GM23248 (cell line): ENCODE measurements at places on chromosomes 1 and 21. TPM values are rescaled to one million over a fixed set of nuclear protein-coding genes. Genes with fewer than 3 reads are reported as not detected.

YARS1 gene
- 125 and 135 TPM in 2 replicates for total RNA-seq

MTF2 gene
- 10.9 and 14.1 TPM in 2 replicates for total RNA-seq

DMBX1 gene
- not detected in 2 replicates for total RNA-seq

TCHHL1 gene
- total RNA-seq, result not detected in 2 replicates

GRCh38 chr1:58815686-58816071 lies 31.8 kb upstream of the JUN start:
- H3K36me3 ChIP-seq, result no peaks in the 10 kb centered on the region
- peak overlapping the region; percentile 81 for H3K4me3 ChIP-seq
- peak overlapping the region; percentile 85 for H3K27ac ChIP-seq
- DNase-seq, result peak; percentile 48
- H3K27me3 ChIP-seq, result no peaks in the 10 kb centered on the region

DNA sequence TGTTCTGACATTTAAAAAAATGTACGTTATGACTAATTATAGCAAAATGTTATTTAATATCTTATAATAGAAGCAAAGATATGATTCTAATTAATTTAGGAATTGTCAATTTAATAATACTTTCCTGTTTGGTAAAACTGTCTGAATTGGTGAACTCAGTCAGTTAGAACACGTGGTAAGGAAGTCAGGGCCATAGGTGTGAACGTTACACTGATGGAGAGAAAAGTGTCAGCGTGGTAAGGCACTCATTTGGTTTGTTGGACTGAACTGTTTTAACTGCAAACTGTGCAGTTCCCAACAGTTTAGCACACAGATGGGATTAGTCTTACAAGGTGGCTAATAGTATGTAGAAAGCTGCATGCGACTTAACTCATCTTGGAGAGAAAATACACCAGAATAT lies 102.9 kb downstream of the EPB41 start:
- no peaks in the 10 kb centered on the region for H3K4me1 ChIP-seq
- no peaks in the 10 kb centered on the region for H3K27me3 ChIP-seq
- no peak for DNase-seq
- H3K27ac ChIP-seq, result no peak overlapping the region

DNA sequence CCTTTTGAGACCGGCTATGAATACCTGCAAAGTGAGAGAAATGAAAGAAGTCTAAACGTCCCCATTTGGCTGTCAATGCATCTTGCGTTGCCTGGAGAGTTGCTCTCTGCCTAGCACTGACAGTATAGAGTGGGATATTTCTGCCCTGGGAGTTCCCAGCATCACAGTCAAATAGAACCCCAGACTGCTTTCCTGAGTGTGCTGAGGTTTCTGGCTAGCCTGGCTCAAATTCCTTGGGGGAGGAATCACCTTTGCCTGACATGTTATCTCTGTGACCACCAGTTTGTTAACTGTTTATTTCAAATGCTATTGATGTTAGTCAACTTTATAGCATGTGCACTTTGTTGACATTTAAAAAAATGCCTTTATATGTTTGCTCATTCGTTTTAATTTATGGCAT lies 212.0 kb upstream of the FAM78B start:
- no peaks in the 10 kb centered on the region for H3K27me3 ChIP-seq
- no peak overlapping the region for H3K27ac ChIP-seq
- no peaks in the 10 kb centered on the region for H3K4me1 ChIP-seq
- H3K4me3 ChIP-seq, result no peak overlapping the region

DNA sequence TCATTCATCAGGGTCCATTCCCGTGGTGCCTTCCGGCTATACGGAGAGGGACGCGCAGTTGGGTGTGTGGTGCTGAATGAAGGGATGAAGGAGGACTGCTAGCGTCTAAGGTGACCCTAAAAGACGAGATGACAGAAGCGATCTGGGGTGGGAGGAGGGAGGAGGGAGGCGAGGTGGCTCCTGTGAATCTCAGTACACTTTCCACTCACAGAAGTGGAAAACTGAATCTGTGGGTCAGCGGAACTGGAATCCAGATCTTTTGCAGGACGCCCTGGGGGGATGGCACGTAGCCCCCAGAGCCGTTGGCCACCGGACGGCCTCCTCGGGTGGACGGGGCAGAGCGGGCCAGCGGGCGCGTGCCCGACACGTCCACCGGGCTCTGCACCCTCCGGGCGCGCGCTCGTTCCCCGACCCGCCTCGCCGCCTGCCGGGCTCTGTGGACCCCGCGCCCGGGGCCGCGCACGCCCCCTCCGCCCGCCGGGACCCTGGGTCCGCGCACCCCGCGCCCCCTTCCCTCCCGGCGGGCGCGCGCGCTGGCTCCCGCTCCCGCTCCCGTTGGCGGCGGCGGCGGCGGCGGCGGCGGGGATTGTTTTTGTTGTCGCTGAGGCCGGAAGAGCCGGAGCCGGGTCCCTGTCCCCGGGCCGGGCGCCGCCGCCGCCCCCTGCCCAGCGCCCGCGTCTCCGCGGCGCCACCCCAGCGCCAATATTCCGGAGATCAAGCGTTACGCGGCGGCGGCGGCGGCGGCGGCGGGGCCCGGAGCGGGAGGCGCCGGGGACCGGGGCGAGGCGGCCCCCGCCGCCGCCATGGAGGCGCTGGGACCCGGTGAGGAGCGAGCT lies at the start of gene AGO4:
AGO4 (plus strand) TSS at position 403 of the 836 bp plus-strand sequence; CDS start at position 804, 401 bp downstream.
- peak; percentile 79 for DNase-seq
- peak within 1 kb of the TSS; percentile 74 for H3K4me3 ChIP-seq
- peak within 1 kb of the TSS; percentile 58 for H3K27ac ChIP-seq
- H3K36me3 ChIP-seq, result no peaks in the 10 kb centered on the region
